ENCODE measurements at places on chromosomes 6 and 20.

DNA sequence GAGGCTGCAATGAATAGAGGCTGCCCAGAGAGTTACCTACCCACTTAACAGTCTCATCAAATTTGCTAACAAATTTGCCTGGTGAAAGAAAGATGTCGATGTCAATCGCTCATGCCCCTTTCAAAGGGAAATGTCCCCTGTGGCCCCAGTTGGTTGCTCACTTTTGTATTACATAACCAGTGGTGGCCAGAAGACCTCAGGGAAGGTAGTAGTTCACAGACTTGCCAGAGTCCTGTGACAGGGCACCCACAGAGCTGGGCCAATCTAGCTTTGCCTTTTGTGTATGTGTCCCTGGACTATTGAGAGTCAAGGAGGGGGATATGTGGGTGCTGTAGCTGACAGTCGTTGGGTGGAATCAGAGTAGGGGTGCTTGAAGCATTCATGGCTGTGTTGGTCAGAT lies 70.7 kb upstream of the CCN6 start:
- no peak for DNase-seq

GRCh38 chr6:52221302-52221701 lies 23.0 kb downstream of the IL17F start:
- no peak for DNase-seq

DNA sequence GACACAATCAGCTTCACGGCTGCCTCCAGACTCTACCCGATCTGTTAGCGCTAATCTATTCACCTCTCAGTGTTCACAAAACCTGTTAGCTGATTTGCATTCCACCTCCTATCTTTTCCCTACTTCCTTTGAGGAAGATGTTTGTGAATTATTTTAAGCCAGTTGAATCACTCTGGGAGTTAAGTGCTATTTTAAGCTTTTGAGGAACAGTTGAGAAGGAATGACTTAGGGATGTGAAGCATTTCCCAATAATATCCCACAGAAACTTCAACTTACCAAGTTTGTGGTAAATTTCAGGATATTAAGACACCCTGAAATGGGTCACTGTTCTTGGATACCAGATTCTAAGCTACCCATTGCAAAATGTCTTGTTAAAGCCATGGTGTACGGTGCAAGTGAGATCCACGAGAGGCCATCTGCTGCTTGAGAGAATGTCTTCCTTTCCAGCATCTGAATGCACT lies 145.2 kb upstream of the CITED2 start:
- DNase-seq, result no peak

DNA sequence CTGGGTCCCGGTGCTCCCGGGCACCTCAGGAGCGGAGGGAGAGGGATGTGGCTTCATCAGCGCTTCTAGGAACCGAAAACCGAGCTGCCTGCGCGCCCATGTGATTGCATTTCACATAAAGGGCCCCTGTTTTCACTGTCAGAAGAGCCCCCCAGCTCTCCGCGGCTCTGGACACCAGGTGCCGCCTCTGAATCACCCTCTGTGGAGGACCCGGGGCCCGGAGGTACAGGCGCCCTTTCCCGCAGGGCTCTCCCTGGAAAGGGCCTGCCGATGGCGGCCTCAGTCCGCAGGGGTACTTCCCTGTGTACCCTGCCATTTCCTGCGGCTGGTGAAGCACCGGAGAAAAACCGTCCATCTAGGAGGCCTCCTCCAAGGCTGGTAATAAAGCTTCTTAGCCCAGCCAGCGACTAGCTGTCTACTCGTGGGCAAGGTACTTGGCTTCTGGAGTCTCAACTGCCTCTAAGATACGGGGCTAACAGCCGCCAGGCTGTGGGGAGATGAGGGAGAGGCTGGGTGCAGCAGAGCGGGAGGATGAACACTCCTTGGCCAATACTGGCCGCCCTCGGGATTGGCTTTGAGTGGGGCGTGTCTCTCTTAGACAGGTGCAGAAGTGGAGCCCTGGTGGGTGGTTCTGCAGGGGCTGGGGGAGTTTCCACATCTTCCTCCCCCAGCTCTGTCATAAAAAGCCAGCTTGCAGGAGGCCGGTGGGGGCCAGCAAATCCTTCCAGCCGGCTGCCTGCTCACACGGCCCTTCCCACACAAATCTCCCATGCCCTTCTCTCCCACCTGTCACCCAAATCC lies 1.6 kb downstream of the PPP1R16B start:
- DNase-seq, result no peak

- DNase-seq, result no peak
Measured at GRCh38 chr6:100001915-100002388, 7.9 kb upstream of the MCHR2 start.

DNA sequence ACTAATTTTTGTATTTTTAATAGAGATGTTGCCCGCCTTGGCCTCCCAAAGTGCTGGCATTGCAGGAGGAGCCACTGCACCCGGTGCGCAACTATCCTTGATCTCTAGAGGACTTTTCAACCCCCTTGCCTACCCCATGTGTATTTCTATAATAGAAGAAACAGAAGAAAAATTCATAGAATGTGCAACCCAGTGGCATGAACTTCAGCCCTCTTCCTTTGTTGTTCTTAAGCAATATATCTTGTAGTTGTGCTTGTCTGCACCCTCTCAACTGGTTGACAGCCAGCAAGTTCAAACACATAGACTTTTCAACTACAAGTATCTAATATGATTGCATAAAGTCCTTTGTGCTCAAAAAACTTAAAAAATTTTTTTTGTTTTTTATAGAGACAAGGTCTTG lies 72.3 kb upstream of the NCOA3 start:
- DNase-seq, result no peak

DNA sequence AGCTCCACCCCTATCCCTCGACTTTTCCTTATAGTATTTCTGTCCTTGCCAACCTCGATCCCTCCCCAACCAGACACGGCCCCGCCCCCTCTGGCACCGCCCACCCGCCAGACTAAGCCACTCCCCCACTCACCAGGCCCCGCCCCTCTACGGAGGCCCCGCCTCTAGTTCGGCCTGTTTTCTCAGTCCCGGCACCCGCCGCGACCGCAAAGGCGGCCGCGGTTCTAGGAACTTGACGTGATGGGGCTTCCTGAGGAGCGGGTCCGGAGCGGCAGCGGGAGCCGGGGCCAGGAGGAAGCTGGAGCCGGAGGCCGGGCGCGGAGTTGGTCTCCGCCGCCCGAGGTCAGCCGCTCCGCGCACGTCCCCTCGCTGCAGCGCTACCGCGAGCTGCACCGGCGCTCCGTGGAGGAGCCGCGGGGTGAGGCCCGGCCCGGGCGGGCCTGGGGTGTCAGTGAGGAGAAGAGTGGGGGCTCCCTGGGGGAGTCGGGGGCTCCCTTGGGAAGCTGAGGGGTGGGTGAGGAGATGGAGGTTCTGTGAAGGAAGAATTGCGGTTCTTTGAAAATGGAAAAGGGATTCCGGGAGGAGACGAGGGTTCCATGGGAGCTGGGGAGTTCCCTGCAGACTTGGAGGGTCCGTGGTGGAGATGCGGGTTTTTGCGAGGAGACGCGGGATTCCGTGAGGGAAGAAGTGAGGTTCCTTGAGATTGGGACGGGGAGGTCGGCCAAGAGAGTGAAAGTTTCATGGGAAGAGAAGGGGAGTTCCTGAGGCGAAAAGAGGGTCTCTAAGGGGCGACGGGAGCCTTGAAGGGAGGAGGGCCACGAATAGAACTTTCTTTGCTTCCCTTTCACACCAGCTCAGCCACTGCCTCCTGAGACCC lies at the start of gene ACSS2:
Gene ACSS2, plus strand, starts transcription at position 207 of the 877 bp plus-strand sequence. Its CDS starts 34 bp downstream, at position 241.
- DNase-seq, result no peak

- no peak for DNase-seq
Measured at GRCh38 chr6:125546841-125547251, 202.6 kb upstream of the HEY2 start.

GRCh38 chr20:24643731-24644626 lies 174.6 kb downstream of the SYNDIG1 start:
- DNase-seq, result no peak

- DNase-seq, result no peak
Measured at GRCh38 chr6:149888093-149888492, 9.8 kb downstream of the RAET1E start.

GRCh38 chr6:20655317-20655716 lies 121.1 kb downstream of the CDKAL1 start:
- no peak for DNase-seq

- no peak for DNase-seq
Measured at GRCh38 chr6:39980839-39981580, 46.7 kb upstream of the MOCS1 start.

DNA sequence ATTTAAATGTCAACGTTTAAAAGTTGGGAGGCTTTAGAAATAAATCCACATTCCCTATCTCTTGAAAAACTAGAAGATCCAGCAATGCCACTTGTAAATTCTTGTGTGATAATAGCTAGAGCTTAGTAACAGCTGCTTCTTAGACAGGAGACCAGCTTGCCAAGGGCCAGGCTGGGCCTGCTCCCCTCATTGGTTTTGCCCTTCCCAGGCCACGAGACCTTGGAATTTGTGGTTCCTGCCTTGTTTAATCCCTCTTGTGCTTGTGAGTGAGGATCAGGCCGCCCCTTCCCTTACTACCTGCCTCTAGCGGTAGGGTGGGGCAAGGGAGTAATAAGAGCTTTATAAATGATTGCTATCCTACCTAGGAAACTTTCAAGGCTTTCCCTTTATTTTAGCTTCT lies 363.5 kb downstream of the SYNE1 start:
- DNase-seq, result no peak

GRCh38 chr6:50899306-50899870 lies 80.7 kb downstream of the TFAP2B start:
- no peak for DNase-seq

DNA sequence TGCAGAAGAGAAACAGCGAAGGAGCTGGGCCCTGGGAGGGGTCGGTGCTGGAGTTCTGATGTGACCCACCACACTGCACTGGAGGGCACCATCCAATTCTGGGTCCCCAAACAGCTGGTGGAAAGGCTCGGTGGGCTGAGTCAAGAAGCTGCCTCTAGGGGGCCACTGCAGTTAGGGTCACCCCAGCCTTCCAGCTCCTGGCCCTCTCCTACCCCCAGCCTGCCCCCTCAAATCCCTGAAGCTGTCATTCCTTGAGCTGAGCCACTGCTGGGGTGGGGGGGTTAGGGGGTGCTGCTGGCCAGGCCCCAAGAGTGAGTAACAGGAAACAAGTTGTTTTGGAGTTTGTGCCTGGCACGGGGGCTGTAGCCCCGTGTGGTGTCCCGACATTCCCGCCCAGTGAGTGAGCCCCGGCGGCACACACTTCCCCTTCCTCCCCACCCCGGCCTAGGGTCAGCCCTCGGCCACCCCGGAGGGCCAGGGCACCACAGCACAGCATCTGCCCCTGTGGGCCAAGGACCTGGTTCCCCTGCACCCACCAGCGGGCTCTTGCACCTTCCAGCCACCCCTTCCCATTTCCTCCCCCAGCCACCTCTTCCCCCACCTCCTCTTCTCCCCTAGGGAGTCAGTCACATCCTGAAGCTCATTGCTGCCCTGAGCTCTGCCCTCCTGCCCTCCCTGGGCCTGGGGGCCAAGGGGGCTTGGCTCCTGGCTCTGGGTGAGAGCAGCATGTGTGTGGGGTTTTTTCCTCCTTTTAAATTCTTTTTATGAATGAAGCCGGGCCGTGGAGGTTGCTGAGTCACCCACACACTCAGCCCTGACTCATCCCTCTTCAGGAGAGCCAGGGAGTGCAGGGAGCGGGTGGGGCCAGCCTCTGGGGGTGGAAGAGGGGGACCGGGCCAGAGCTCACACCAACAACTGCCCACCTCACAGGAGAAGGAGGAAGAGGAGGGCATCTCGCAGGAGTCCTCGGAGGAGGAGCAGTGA lies 4.6 kb downstream of the SMIM29 start:
- no peak for DNase-seq

GRCh38 chr20:17838921-17839320 lies 129.7 kb downstream of the SNX5 start:
- DNase-seq, result no peak

- no peak for DNase-seq
Measured at GRCh38 chr6:162856885-162857284, 129.1 kb downstream of the PACRG start.

DNA sequence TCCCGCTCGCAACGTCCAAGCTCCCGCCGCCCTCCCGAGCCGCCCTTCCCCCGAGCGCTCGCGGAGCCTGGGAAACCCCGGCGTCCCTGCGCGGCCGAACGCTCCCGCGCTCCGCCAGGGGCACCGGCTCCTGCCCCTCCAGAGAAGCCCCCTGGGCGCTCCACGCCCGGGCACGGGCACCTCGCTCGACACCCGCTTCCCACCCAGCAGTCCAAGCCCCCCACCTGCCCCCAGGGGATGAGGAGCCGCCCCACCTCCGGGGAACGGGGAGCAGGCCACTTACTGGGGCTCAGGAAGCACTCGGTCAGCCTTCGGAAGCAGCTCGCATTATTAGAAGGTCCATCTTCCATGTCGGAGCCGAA lies 1.4 kb downstream of the PDE10A start:
- no peak for DNase-seq

DNA sequence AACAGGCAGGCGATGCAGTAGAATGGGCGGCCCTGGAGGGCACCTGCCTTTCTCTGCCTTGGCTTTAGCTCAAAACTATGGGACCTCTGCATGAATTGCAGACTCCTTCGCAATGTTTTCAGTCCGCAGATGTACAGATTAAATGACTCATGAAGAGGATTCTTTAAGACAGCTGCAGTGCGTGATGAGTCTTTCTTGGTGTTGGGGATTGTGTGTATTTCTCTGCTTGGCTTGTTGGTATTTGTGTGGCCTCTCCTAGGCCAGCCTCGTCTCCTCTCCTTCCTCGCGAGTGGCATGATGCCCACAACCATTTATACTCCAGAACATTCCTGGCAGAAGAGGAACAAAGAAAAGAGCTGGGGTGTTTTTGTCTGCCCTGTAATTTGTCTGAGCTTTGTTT lies 110.6 kb downstream of the SYNDIG1 start:
- DNase-seq, result no peak

GRCh38 chr20:38248133-38248532 lies 12.4 kb downstream of the KIAA1755 start:
- no peak for DNase-seq

GRCh38 chr20:8018958-8019245 lies 659 bp downstream of the TMX4 start:
- no peak for DNase-seq

GRCh38 chr6:159943101-159943632 lies 25.7 kb upstream of the IGF2R start:
- DNase-seq, result no peak

- DNase-seq, result no peak
Measured at GRCh38 chr6:142542704-142543233, 241.0 kb downstream of the ADGRG6 start.

DNA sequence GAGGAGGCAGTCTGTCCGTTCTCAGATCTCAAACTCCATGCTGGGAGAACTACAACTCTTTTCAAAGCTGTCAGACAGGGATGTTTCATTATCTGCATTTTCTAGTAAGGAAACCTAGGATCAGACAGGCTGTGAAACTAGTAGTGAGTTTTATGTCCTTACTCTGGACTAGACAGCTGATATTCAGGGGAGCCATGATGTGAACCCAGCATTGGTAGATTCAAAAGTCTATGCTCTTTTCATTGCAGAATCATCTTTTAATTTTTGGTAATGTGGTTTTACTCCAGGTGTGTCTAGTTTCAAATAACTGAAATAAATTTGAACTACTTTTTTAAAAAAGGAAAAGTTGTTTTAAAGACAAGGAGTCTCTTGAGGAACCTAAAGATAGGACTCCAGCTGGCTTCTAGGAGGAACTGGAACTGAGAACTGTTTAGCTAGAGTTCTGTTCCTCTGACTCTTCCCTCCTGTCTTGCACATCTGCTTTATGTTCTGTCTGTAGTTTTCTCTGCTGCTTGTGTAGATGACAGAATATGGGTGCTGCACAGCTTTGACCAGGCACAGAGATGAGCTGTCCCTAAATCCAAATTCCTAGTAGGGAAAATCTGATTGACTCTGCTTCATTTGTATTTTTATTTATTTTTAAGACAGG lies 27.8 kb upstream of the RNF144B start:
- DNase-seq, result no peak

GRCh38 chr20:41358717-41359116 lies 7.9 kb downstream of the EMILIN3 start:
- no peak for DNase-seq

All from esophagus squamous epithelium (tissue), 5 donors.